Vagina (tissue), 2 donors: ENCODE measurements at places on chromosomes 5 and 9. TPM values are rescaled to one million over a fixed set of nuclear protein-coding genes. Genes with fewer than 3 reads are reported as not detected.
A peak's percentile ranks its signal among the peaks of the same experiment; 100 is the strongest.

DNA sequence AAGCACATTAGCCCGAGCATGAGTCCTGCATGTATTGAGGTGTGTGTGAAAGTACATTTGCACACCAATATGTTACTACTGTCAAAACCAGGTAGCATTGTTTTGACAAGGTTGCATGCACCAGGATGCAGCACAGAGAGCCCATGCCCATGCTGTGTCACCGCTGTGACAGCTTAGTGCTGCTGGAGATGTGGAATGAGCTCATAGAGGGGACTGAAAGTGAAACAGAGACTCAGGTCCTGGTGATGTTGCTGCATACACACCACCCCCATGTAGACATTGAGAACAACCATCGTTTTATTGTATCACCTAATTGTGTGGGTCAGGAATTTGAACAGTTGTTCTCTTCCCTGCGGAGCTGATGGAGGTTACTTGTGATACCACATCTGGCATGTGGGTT lies 53.0 kb downstream of the GADD45G start:
- H3K4me1 ChIP-seq = peaks cover 78% of the 10 kb centered on the region
- no peak overlapping the region for H3K27ac ChIP-seq
- H3K36me3 ChIP-seq = no peaks in the 10 kb centered on the region
- H3K4me3 ChIP-seq = no peak overlapping the region
- no peaks in the 10 kb centered on the region for H3K27me3 ChIP-seq
- no peak for DNase-seq

DNA sequence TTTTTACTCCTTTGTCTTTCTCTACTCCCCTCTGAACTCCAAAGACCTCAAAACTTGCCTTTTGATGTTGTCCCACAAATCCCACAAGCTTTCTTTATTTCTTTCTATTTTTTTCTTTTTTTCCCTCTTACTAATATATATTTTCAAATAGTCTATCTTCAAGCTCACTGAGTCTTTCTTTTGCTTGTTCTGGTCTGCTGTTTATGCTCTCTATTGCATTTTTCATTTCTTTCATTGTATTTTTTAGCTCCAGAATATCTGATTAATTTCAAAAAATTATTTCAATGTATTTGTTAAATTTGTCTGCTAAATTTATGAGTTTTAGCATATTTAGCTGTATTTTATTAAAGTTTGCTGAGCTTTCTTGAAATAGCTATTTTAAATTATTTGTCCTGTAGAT lies 223.3 kb upstream of the IRX1 start:
- no peaks in the 10 kb centered on the region for H3K36me3 ChIP-seq
- no peaks in the 10 kb centered on the region for H3K27me3 ChIP-seq
- H3K27ac ChIP-seq = no peak overlapping the region

DNA sequence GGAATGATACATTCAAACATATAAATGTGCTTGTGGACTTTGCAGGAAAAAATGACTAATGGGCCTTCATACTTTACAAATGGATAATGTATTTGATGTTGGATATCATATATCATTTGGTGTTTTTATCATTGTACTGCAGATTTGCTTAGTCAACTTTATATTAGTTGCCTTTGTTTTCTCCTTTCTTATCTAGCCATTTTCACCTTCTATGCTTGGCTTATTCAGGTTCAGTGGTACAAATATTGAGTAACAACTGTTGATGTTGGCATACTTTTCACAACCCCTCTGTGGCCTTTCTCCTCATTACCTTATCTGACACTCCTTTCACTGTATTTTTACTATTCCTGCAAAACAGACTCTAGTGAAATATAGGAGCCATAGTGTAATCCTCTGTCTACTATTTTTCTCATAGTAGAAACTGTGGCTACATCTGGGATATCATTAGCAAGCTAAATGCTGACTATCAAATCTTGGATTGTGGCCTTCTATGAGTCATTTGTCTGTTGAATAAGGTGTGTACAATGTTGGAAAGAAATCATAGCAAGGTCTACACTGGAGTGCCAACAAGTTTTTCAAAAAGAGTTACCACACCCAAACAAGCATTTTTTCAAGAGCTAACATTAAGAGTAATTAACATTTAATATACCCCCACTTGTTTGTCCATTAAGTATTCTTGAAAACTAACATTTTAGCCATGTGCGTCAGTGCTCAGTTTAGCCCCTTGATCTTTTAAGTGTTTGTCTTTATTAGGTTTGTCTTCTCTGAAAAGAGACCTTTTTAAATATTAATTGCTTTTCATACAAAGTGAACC lies 330.1 kb downstream of the ADGRV1 start:
- H3K27me3 ChIP-seq = no peaks in the 10 kb centered on the region
- no peaks in the 10 kb centered on the region for H3K36me3 ChIP-seq
- DNase-seq = no peak
- H3K27ac ChIP-seq = no peak overlapping the region

DNA sequence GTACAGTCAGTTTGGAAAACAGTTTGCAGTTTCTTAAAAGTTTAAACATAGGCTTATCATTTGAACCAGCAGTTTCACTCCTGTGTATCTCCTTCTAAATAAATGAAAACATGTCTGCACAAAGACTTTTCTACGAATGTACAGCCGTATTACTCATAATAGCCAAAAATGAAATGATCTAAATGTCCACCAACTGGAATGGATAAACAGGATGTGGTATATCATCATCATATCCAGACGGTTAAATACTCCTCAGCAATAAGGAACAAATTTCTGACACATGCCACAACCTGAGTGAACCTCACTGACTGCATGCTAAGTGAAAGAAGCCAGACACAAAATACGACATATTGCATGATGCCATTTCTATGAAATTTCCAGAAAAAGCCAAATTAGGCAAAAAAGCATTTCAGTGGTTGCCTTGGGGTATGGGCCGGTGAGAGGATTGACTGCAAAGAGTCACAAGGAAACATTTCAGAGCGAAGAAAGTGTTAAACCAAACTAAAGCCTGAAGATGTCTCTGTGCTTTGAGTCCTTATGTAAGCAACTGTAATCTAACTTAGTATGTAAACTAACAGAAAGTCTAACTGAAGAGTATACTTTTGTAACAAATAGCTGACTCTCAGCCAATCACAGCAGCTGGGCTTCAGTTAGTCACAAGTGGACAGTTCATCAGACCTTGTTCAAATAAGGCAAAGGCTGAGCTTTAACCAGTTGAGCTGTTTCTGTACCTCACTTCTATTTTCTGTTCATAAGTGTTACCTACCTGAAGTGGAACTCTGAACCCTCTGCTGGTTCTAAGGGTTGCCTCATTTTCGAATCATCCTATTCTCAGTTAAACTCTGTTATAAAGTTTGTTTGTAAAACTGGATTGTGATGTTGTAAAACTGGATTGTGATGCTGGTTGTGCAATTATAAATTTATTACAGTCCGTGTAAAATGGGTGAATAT lies 65.2 kb downstream of the TRIO start:
- peaks cover 40% of the 10 kb centered on the region for H3K4me1 ChIP-seq
- H3K27me3 ChIP-seq = no peaks in the 10 kb centered on the region
- no peak overlapping the region for H3K27ac ChIP-seq
- no peak for DNase-seq
- no peaks in the 10 kb centered on the region for H3K36me3 ChIP-seq

- no peaks in the 10 kb centered on the region for H3K36me3 ChIP-seq
- no peak for DNase-seq
- H3K27me3 ChIP-seq = no peaks in the 10 kb centered on the region
- H3K4me1 ChIP-seq = peaks cover 43% of the 10 kb centered on the region
Measured at GRCh38 chr9:112332674-112332976, 794 bp downstream of the PTBP3 start.

DNA sequence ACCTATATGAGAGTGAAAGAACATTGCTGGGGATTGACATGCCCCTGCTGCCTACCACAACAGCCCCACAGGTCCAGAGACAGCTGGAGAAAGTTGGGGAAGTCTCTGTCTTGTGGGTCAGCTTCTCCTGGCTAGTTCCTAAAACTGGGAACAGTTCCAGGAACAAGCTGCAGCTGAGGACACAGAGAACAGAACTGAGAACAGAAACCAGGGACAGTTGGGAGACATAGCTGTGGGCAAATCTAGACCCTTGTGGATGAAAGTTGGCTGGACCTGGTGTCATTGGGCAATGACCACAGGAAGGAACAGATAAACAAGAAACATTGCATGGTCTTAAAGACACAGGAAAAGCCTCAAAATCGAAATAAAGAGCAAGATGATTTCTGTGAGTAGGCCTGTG lies 58.3 kb upstream of the MOCS2 start:
- no peaks in the 10 kb centered on the region for H3K36me3 ChIP-seq
- no peak overlapping the region for H3K27ac ChIP-seq
- no peaks in the 10 kb centered on the region for H3K27me3 ChIP-seq
- no peaks in the 10 kb centered on the region for H3K4me1 ChIP-seq
- no peak overlapping the region for H3K4me3 ChIP-seq
- no peak for DNase-seq

DNA sequence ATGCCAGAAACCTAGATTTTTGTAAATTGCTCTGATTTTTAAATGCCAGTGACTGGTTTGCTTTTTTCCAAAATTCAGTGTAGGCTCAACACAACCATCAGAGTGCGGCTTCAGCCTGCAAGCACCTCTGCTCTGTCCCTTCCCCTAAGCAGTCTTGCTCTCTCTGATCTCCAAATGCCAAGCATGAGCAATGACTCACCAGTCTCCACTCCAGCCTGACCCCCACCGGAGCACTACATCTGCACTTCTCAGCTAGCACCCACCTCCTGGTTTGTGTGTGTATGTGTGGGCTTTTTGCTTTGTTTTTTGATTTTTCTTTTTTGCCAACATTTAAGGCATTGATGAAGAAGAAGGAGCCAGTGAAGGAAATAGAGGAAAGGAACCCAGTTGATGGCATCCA lies 61.4 kb upstream of the ADRA1B start:
- no peak for DNase-seq
- H3K27me3 ChIP-seq = no peaks in the 10 kb centered on the region
- no peaks in the 10 kb centered on the region for H3K4me1 ChIP-seq
- no peak overlapping the region for H3K27ac ChIP-seq
- no peaks in the 10 kb centered on the region for H3K36me3 ChIP-seq

GRCh38 chr5:172919525-172920446 lies 39.4 kb upstream of the RPL26L1 start:
- H3K27ac ChIP-seq = peak overlapping the region; percentile 59
- H3K36me3 ChIP-seq = no peaks in the 10 kb centered on the region
- H3K4me1 ChIP-seq = peaks cover 12% of the 10 kb centered on the region
- no peak for DNase-seq
- H3K27me3 ChIP-seq = no peaks in the 10 kb centered on the region

- H3K27ac ChIP-seq = no peak overlapping the region
- H3K36me3 ChIP-seq = no peaks in the 10 kb centered on the region
- no peak for DNase-seq
- H3K4me3 ChIP-seq = no peak overlapping the region
- H3K27me3 ChIP-seq = no peaks in the 10 kb centered on the region
Measured at GRCh38 chr5:53965459-53965858, 344.9 kb downstream of the ARL15 start.

- no peak for DNase-seq
- H3K4me1 ChIP-seq = no peaks in the 10 kb centered on the region
- H3K27ac ChIP-seq = no peak overlapping the region
- no peak overlapping the region for H3K4me3 ChIP-seq
Measured at GRCh38 chr5:114317751-114318150, 44.1 kb upstream of the KCNN2 start.

DNA sequence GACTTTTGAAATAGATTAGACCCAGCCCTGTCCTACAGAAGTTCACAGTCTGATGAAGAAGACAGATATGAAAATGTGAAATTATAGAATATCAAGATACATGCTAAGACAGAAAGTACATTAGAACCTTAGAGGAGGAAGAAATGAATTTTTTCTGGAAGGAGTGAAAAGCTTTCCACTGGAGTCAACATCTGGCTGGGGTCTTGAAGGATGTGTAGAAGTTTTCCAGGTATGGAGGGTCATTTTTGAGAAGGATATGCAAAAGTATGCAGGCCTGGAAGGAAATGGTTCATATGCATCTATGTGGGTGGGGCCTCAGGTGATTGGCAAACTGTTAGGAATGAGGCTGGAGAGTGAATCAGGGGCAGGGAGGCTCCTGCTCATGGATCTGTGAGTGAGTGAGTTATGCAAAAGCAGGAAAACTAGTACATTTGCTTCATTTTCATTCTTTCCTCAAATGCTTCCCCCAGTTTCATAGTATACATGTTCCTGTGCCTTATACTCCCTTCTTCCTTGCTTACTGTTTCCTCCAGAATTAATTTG lies 142.3 kb downstream of the GRIA1 start:
- DNase-seq = no peak
- no peak overlapping the region for H3K4me3 ChIP-seq
- H3K27ac ChIP-seq = no peak overlapping the region
- peaks cover 14% of the 10 kb centered on the region for H3K4me1 ChIP-seq

DNA sequence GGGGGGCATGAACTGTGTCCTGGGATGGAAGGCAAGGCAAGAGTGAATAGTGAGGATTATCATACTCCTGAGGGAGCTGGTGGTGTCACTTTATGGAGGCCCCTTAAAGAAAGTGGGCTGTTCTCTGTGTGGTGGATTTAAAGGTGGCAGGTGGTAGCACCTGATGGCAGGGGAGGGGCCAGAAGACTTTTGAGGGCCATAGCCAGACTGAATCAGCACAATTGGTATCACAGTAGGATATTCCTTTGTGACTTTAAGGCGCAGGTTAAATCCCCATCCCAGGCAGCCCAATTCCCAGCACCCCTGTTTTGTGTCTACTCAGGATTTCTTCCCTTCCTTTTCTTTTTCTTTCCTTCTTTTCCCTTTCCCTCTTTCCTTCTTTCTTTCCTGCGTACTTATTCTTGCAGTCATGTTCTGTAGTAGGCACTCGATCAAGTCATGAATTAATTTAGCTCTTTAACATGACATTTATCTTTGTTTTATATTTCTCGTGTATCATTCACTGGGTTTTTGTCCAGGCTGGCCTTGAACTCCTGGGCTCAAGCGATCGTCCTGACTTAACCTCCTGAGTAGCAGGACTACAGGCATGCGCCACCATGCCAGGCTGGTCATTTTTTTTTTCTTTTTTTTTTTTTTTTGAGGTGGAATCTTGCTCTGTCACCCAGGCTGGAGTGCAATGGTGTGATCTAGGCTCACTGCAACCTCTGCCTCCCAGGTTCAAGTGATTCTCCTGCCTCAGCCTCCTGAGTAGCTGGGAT lies 11.0 kb upstream of the PCBD2 start:
- peaks cover 31% of the 10 kb centered on the region for H3K36me3 ChIP-seq
- no peaks in the 10 kb centered on the region for H3K27me3 ChIP-seq
- no peak overlapping the region for H3K27ac ChIP-seq
- no peak overlapping the region for H3K4me3 ChIP-seq
- no peaks in the 10 kb centered on the region for H3K4me1 ChIP-seq

- no peaks in the 10 kb centered on the region for H3K27me3 ChIP-seq
- H3K27ac ChIP-seq = no peak overlapping the region
- DNase-seq = no peak
- no peak overlapping the region for H3K4me3 ChIP-seq
Measured at GRCh38 chr9:18002718-18003438, 424.0 kb downstream of the SH3GL2 start.

SPATA31D4 gene
- not detected for total RNA-seq

KIAA0825 gene
- total RNA-seq = 2.5 TPM

IFNE gene
- total RNA-seq = 3.2 TPM

PCDHGB3 gene
- total RNA-seq = 5.4 TPM

SOX30 gene
- total RNA-seq = not detected

SNCAIP gene
- 11.3 TPM for total RNA-seq

OTP gene
- total RNA-seq = not detected

TRAPPC13 gene
- 11.0 TPM for total RNA-seq

SPAG8 gene
- not detected for total RNA-seq

SLCO6A1 gene
- not detected for total RNA-seq
